ENCODE measurements at places on chromosomes 1 and 21.

GRCh38 chr1:173020138-173020750, 30.5 kb downstream of the TNFSF18 start:
- H3K4me3 ChIP-seq = no peak overlapping the region
- peaks cover 1% of the 10 kb centered on the region for H3K36me3 ChIP-seq
- no peak overlapping the region for H3K27ac ChIP-seq
- DNase-seq = no peak
- H3K27me3 ChIP-seq = no peaks in the 10 kb centered on the region

DNA sequence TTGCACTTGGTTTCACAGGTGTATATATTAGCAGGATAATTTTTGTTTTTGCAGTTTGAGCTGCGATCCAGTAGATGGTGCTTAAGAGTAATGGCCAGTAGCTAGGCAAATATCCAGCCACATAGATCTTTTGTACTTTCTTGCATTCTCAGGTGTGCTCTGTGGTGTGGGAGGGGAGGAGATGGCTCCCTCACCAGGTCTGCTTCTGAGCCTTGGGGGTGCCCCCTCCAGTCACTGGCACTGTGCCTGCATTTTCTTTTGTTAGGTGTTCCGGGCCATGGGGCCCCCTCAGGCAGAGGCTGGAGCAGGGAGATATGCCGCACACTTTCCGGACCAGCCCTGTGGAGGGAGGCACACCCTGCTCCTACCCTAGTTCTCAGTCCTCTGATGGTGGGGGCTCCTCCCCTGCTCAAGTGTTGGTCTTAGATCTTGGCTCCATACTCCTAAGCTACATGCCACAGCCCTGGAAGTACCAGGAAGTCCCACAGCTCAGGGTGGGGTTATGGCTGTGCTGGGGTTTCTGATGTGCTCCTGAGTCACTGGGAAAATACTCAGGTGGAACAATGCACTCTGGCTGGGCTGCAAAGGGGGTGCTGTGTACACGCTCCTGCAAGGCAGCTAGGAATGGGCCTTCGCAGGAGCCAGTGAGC, 197.6 kb upstream of the DMRTA2 start:
- H3K27ac ChIP-seq = no peak overlapping the region
- no peaks in the 10 kb centered on the region for H3K27me3 ChIP-seq
- no peaks in the 10 kb centered on the region for H3K4me1 ChIP-seq
- DNase-seq = no peak
- no peak overlapping the region for H3K4me3 ChIP-seq
- H3K36me3 ChIP-seq = peaks cover 20% of the 10 kb centered on the region

DNA sequence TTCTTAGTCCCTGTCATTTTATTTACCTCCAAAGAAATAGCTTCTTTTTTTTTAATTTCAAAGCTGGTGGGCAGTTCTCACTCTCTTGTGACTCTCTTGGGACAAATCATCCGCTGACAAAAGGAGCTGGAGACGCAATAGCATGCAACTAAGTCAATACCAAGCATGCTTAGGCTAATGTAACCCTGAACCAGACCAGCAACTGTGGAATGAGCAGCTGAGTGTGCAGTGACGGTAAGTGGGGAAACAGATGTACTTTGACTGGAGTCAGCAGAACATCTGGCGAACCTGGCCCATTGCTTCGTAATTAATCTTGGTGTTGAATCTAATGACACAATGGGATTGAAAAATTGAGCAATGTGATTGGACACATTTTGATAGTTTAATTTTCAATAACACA, 280.7 kb upstream of the PLXNA2 start:
- H3K4me1 ChIP-seq = peaks cover 41% of the 10 kb centered on the region
- no peak overlapping the region for H3K4me3 ChIP-seq
- DNase-seq = no peak
- no peak overlapping the region for H3K27ac ChIP-seq

DNA sequence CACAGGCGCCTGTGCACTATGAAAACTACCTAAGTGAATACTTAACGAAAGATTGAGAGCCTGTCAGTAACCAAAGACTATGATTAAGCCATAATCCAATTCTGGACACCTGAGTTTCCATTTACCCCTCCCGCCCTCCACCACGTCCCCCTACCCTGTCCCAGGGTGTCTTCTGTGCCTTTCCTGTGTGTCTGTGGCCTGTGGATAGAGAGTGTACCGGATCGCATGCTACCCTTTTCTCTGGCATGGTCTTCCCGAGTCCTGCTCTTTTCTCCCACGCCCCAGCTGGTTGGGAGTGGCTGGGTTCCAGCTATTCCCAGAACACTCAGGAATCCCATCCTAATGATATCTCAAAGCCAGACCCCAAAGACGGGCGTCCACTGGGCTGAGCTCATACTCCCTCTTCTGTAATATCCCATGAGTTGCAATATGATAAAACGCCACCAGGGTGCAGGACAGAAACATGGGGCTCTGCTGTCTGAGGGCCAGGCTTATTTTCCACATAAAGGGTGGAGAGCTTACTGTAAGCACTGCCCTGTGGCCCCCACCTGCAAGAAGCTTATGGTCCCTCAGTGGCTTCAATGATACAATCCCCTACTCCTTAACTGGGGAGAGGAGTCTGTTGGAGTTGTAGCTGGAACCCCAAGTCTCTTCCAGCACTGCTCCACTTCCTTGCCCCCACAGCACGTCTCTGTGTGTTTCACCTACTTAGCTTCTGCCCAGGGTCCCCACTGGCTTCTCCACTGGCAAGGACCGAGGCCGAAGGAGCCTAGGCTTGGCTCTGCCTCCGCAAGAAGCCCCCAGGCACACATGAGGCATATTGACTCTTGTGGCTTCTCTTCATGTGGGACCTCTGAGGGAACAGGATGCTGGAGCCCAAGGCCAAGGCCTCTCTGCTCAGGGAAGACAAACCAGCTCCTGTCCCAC, 17.6 kb upstream of the ALX3 start:
- peak overlapping the region; percentile 87 for H3K27ac ChIP-seq
- H3K4me3 ChIP-seq = no peak overlapping the region
- H3K4me1 ChIP-seq = peaks cover 76% of the 10 kb centered on the region
- no peak for DNase-seq
- peaks cover 4% of the 10 kb centered on the region for H3K36me3 ChIP-seq
- peaks cover 9% of the 10 kb centered on the region for H3K27me3 ChIP-seq

- H3K27me3 ChIP-seq = peaks cover 2% of the 10 kb centered on the region
- H3K36me3 ChIP-seq = no peaks in the 10 kb centered on the region
- H3K4me3 ChIP-seq = no peak overlapping the region
- H3K27ac ChIP-seq = no peak overlapping the region
Measured at GRCh38 chr1:198986442-198986841, 347.6 kb downstream of the PTPRC start.

- H3K27me3 ChIP-seq = peaks cover 37% of the 10 kb centered on the region
- H3K4me3 ChIP-seq = no peak overlapping the region
- H3K4me1 ChIP-seq = peaks cover 26% of the 10 kb centered on the region
- no peaks in the 10 kb centered on the region for H3K36me3 ChIP-seq
- no peak overlapping the region for H3K27ac ChIP-seq
Measured at GRCh38 chr1:154860156-154860870, 9.8 kb downstream of the KCNN3 start.

GRCh38 chr1:32764826-32765569, 52.2 kb downstream of the YARS1 start:
- H3K27ac ChIP-seq = peak overlapping the region; percentile 77
- peaks cover 14% of the 10 kb centered on the region for H3K36me3 ChIP-seq
- H3K27me3 ChIP-seq = no peaks in the 10 kb centered on the region

- DNase-seq = no peak
- no peak overlapping the region for H3K27ac ChIP-seq
- no peaks in the 10 kb centered on the region for H3K36me3 ChIP-seq
- no peak overlapping the region for H3K4me3 ChIP-seq
- H3K4me1 ChIP-seq = peaks cover 7% of the 10 kb centered on the region
Measured at GRCh38 chr1:230385930-230386329, 40.2 kb downstream of the PGBD5 start.

GRCh38 chr1:52937433-52938182, 10.5 kb downstream of the SCP2 start:
- no peak for DNase-seq
- H3K36me3 ChIP-seq = no peaks in the 10 kb centered on the region
- H3K4me3 ChIP-seq = no peak overlapping the region
- H3K4me1 ChIP-seq = no peaks in the 10 kb centered on the region
- no peak overlapping the region for H3K27ac ChIP-seq
- H3K27me3 ChIP-seq = peaks cover 2% of the 10 kb centered on the region

DNA sequence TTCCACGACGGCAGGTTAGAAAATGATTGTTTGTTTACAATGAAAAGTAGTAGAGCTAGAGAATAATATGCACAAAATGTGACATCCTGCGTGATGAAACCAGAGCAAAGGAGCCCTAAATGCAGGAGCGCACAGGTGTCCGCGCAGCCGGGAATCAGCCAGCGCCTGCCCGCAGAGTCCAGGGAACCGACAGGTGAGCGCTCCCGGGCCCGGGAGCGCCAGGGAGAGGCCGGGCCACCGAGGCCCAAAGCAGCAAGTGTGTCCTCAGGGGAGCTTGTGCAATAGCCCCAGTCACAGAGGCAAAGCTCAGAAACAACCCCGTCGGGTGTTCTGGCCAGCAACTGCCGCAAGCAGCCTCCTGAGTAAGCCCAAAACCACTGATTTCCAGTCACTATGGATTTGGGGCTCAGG, 789 bp upstream of the GALE start:
- peak overlapping the region; percentile 94 for H3K27ac ChIP-seq
- peaks cover 10% of the 10 kb centered on the region for H3K36me3 ChIP-seq
- DNase-seq = no peak
- H3K4me1 ChIP-seq = peaks cover 15% of the 10 kb centered on the region

DNA sequence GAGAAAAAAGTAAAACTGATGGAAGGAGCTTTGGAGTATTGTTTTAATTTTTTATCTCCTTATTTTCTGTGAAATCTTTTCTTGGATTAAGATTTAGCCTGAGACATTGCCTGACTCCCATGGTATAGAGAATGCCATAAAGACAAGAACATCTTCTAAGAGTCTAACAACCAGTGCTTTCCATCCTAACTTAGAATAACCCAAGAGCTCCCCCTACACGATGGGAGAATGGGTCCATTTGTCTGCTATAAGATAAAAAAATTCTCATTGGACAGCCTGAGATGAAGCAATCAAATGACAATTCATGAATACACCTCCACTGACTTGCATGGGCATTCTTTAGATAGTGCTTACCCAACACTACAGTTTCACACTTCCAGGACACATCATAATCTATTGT, 478.1 kb downstream of the TTLL7 start:
- H3K4me3 ChIP-seq = no peak overlapping the region
- no peaks in the 10 kb centered on the region for H3K36me3 ChIP-seq
- peaks cover 11% of the 10 kb centered on the region for H3K4me1 ChIP-seq
- no peak for DNase-seq
- no peaks in the 10 kb centered on the region for H3K27me3 ChIP-seq

- H3K27ac ChIP-seq = no peak overlapping the region
- peaks cover 49% of the 10 kb centered on the region for H3K27me3 ChIP-seq
- no peaks in the 10 kb centered on the region for H3K36me3 ChIP-seq
- DNase-seq = no peak
- no peak overlapping the region for H3K4me3 ChIP-seq
- H3K4me1 ChIP-seq = no peaks in the 10 kb centered on the region
Measured at GRCh38 chr1:29470788-29471119, 234.4 kb downstream of the PTPRU start.

DNA sequence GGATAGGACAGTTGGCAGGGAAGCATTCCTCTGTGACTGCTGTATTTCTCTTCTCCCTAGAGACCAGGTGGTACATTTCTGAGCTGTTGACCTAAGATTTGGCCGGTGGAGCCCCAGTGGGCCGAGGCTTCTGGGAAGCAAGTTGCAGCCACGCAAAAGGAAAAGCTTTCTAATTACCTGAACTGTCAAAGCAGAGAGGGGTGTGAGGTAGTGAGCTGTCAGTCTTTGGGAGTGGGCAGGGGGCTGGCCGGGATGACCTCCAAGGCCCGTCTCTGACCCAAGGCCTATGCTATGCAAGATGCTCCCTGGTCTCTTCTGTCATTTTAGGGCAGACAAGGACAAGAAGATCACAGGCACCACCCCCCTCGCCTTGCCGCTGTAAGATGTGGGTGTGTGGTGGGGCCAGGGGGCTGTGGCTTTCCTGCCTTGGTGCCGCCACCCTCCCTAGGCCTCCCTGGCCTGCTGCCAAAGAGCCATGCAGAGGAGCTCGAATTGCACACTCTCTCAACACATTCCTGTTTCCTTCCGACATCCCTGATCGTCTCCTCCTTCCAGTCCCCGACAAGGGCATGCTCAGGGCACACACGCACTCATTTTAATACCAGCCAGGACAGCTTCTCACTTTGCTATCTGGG, 7.7 kb downstream of the PADI1 start:
- H3K4me1 ChIP-seq = peaks cover 58% of the 10 kb centered on the region
- H3K27me3 ChIP-seq = no peaks in the 10 kb centered on the region
- DNase-seq = peak; percentile 91

GRCh38 chr1:238061967-238062613, 171.4 kb upstream of the ZP4 start:
- DNase-seq = no peak
- H3K36me3 ChIP-seq = no peaks in the 10 kb centered on the region
- no peak overlapping the region for H3K4me3 ChIP-seq
- no peaks in the 10 kb centered on the region for H3K4me1 ChIP-seq
- H3K27me3 ChIP-seq = peaks cover 7% of the 10 kb centered on the region

DNA sequence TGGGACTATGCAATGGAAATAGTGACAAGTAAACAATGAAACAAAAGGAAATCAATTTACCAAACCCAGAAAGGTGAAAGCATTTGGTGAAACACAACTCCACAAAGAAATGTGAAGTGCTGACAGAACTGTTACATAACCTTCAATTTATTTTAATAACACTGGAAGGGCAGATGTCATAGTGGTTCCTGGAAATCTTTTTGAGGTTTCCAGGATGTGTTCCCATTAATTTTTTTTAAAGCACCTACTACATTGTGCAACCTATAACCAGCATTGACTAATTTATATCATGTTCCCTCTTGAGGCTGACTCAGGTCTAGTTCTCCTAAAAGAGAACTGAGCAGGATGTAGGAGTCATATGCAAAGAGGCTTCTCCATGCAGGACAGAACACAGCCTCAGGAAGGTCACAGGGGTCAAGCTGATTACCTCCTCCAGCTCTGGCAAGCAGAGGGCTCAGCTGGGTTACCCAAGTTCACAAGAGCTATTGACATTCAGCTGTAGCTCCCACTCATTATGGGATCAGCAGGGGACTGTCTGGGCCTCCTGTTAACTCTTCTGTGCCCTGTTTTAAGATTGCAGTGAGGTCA, 157.1 kb upstream of the NRIP1 start:
- H3K36me3 ChIP-seq = no peaks in the 10 kb centered on the region
- no peaks in the 10 kb centered on the region for H3K27me3 ChIP-seq
- H3K27ac ChIP-seq = peak overlapping the region; percentile 4
- no peak overlapping the region for H3K4me3 ChIP-seq
